Osteocyte (in vitro differentiated cells): ENCODE measurements at places on chromosomes 12 and 14.

GRCh38 chr14:95316821-95317220 is 2.9 kb downstream of the CLMN start:
- DNase-seq: no peak

DNA sequence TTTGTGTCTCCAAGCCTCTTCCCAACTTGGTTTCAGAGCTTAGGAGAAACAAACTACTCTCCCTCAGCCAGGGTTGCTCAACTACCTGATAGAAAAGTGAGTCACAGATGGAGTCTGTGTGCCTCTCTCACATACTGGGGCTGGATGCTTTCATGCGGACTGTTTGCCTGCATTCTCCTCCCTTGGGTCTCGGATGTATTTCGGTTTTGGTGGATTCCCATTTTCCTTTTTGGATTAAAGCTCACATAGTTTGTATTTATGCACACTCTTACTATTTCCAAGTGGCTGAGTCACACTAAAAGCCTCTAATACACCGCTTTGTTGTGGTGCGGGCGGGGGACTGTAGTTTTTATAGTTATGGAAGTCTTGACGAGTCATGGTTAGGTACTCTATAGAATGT is 505.4 kb downstream of the LRFN5 start:
- DNase-seq: no peak

GRCh38 chr12:80714055-80714454 is 2.7 kb upstream of the MYF5 start:
- DNase-seq: no peak

DNA sequence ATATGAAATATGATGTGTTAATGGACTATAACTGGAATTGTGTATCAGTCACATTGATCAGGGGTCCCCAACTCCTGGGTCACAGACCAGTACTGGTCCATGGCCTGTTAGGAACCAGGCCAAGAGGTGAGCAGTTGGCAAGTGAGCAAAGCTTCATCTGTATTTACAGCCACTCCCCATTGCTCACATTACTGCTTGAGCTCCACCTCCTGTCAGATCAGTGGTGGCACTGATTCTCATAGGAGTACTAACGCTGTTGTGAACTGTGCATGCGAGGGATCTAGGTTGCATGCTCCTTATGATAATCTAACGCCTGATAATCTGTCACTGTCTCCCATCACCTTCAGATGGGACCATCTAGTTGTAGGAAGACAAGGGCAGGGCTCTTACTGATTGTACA is 72.3 kb downstream of the CDK17 start:
- no peak for DNase-seq

DNA sequence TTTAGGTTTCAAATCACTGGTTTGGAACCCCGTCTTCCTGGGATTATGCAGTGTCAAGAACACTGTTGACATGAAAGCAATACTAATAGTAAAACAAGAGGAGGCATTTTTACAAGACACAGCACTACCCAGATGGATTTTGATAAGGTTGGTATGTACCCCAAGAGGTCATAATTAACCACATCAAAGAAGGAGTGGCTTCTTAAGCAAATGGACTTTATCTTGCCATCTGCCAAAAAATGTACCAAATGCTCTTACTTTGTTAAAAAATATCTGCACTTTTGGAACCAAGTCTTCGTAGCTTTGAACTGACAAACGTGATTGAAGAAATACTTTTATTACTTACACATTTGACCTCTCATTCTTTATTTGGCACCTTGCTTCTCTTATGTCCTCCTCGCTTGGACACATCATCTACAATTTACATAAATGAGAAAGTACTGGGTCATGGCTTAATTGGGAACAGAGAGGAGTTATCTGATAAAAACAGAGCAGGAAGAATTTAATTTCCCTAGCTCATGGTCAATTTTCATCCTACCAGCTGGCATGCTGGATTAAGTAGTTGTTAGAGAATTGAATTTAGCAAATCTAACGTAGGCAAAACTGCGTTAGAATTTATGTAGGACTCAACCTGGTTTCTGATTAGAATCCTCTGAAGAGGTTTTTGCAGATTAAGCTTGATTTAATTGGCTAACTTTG is 54.5 kb upstream of the PRICKLE1 start:
- no peak for DNase-seq

- DNase-seq: no peak
Observed at GRCh38 chr14:95104911-95105310, 52.4 kb downstream of the DICER1 start.

- DNase-seq: no peak
Observed at GRCh38 chr14:92677087-92677668, 71.2 kb downstream of the LGMN start.

DNA sequence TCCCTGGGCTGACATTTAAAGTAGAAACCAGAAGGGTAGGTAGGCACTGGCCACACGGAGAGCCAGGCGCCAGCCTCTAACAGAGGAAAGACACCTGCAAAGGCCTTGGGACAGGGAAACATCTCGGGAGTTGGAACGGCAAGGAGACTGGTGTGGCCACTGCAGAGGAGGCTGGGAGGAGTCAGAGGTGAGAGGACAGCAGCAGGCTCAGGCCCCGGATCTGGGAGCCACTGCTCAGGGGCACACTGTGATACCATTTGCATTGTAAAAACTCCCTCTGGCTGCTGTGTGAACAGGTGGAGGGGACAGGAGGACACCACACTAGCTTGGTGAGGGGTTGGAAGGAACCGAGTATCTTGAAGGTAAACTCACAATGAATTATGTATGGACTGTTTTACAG is 2.7 kb downstream of the ANHX start:
- peak; percentile 65 for DNase-seq

GRCh38 chr14:102505000-102505619 is 4.5 kb downstream of the ANKRD9 start:
- DNase-seq: no peak

GRCh38 chr12:93500667-93501066 is 33.4 kb downstream of the MRPL42 start:
- DNase-seq: no peak

GRCh38 chr14:101962503-101962874 is 1.9 kb upstream of the DYNC1H1 start:
- peak; percentile 92 for DNase-seq

- DNase-seq: peak; percentile 84
Observed at GRCh38 chr12:102824218-102824835, 92.7 kb downstream of the PAH start.

GRCh38 chr14:94764573-94764972 is 5.3 kb downstream of the GSC start:
- DNase-seq: no peak

GRCh38 chr12:84741692-84742091 is 170.9 kb downstream of the SLC6A15 start:
- DNase-seq: no peak

DNA sequence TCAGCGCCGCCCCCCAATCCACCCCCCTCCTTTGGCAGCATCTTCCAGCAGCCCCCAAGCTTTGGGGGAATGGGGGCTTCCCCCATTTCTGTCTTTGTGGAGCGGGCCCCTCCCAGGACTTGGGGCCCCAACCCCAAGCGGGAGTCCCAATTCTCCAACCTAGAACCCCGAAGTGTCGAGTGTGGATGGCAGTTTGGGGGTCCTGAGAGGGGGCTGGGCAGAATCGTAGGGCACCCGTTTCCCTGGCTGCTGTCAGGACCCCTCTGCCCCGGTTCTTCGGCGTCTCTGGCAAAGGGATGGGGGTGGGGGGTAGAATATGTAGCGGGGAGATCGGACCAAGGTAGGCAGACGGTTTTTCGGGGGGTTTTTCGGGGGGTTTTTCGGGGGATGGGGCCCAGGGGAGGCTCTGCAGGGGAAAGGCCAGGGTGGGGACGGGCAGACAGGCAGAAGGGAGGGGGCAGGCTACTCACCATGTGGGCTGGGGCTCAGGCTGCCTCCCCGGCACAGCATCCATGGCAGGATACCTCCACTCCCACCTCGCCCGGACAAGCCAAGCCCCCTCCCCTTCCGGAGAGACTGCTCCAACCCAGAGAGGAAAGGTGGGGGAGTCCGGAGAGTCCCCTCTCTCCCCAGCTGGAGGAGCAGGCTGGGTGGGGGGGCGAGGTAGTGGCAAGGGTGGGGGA is 739 bp downstream of the JPH4 start:
- DNase-seq: no peak

GRCh38 chr14:106843386-106843785 is 1317.0 kb downstream of the TMEM121 start:
- no peak for DNase-seq

GRCh38 chr12:124508381-124509079 is 58.9 kb downstream of the NCOR2 start:
- DNase-seq: no peak

DNA sequence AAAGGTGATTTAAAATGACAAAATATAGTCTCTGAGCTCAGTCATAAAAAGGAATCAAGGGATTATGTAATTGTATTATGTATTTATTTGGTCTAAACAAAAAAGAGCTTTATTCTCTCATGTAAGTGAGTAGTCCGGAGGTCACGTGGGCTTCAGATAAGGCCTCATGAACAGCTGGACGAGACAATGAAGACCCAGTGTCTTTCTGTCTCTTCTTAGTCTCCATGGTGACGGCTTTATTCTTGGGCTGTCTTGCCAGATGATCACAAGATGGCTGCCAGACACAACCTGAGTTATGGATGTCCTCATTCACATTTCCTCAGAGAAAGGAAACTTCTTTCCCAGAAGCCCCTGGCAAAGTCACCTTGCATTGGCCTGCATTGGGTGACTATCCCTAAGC is 98.6 kb downstream of the ARF6 start:
- DNase-seq: no peak

GRCh38 chr12:7439579-7440505 is 4.1 kb downstream of the CD163L1 start:
- DNase-seq: peak; percentile 87

- no peak for DNase-seq
Observed at GRCh38 chr12:46200551-46200950, 68.3 kb downstream of the SLC38A1 start.

GRCh38 chr12:82146740-82147139 is 211.4 kb downstream of the CCDC59 start:
- no peak for DNase-seq

GRCh38 chr12:116591855-116592637 is 32.9 kb downstream of the MAP1LC3B2 start:
- no peak for DNase-seq

DNA sequence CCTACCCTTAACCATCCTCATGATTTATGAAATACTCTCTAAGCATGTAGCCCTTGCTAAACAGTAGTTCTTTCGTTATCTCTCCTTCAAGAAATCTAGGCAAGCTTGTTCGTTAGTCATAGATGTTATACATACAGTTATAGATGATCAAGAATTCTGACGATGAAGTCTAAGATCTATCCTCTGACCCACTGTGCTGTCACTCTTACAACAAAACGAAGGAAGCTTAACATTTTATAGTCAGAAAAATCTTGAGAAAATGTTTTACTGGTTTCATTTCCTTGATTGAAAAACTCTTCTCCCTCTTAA is 68.9 kb downstream of the SPPL3 start:
- no peak for DNase-seq

DNA sequence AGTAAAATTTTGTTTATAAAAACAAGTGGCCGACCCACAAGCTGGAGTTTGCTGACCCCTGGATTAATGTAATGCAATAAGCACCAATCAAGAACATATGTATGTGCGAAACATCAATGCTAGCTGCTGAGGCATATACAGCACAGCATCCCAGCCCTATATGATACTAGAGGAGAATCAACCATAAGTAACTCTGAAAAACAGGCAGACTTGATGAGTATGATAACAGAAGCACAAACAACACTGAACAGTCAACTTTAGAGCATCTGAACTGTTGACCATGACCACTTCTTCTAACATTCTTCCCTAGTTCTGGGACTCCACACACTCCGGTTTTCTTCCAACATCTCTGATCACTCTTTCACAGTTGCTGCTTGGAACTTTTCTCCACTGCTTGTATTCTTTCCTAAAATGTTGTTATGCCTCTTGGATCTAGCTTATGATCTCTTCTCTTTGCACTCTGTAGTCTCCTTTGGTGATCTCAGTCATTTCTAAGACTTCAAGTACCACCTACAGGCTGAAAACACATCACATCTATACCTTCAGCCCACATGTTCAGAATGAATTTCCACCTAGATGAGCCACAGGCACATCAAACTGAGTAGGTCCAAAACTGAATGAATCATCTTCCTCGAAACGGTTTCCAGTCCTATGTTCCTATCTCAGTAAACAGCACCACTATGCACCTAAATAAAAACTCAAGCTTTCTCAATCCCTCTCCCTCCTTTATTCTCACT is 57.2 kb downstream of the STXBP6 start:
- DNase-seq: no peak

GRCh38 chr14:37588667-37588955 is 6.4 kb downstream of the FOXA1 start:
- DNase-seq: no peak

DNA sequence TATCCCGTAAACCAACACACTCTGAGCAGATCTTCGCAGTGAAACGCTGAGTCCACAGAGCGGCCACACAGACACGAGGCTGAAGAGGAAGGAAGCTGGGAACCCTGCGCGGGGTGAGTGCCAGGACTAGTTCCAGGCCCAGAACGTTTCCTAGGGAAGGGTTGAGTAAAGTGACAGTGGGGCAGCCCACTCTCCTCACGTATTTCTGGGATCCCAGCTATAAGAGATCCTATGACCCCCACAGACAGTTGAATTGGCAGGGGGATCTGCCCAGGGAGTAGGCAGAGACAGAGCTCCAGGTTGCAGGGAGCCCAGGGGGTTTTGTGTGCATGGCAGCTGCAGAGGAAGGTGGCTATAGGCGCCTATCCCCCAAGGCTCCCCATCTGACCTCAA is 51.1 kb downstream of the GTF2A1 start:
- DNase-seq: no peak

DNA sequence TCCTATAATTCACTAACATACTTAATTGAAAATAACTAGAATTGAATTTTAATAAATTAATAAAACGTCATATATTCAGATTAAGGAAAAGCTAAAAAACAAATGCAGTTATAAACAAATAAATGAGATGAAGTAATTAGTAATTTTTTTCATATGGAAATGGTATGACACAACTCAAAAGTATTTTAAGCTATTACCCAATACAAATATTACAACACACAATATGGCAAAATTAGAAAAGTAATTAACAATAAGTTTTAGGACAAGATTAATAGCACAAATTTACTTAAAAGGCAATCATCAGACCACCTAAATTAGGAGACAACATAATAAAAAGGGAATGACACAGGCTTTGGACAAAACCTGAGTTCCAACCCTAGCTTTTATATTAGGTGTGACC is 81.7 kb downstream of the EEA1 start:
- DNase-seq: no peak

- no peak for DNase-seq
Observed at GRCh38 chr12:15546102-15546701, 223.9 kb downstream of the PTPRO start.

DNA sequence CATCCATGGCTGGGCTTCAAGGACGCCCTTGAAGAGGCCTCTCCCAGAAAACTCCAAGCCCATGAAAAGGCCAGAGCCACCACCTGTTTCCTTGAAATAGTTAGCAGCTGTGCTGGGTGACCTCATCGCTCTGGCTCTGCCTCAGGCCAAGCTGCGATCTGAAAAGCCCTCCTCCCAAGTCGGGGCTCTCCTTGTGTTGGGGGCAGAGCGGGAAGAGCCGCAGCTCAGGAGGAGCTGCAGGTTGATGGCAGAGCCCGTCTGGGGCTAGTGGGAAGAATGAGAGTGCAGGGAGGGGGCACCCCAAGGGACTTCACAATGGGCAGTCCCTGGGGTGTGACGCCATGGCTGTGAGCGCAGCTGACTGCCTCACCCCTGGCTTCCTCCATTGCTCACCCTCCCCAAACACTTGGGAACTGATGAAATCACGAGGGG is 50.0 kb upstream of the STON2 start:
- DNase-seq: no peak
